ENCODE measurements at places on chromosomes 1 and 21. TPM values are rescaled to one million over a fixed set of nuclear protein-coding genes. Genes with fewer than 3 reads are reported as not detected.

DNA sequence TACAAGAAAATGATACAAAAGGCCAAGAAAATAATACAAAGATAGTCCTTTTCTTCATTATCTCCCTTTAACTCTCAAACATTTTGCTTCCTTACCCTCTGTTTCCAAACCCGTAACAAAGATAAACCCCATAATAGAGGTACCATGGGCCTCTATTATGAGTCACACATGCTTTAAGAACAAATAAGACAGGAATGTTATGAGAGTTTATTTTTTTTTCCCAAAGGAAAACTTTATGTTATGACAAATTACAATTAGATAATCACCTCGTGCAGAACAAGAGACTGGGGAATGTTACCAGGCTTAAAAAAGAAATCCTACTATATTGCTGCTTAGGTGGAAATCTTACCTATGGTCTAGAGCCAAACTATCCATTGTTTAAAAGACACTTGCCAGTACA, 272.0 kb downstream of the BRINP3 start:
- DNase-seq: no peak

DNA sequence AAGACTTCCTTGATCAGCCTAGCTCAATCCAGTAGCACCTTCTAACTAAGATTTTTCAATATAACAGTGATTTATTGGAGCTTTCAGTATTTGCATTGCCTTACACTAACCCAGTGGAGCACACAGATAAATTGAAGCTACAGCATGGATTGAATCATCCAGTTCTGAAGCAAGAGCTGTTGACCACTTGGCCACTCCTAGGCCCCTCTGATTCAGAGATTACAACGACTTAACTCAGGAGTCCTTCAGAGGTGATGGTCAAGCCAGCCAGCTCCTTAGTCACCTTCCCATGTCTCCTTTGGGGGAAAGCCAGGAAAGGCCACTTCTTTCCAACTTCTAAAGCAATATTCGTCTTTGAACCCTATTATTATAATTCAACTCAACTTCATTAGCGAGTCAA, 151.8 kb downstream of the TENT5C start:
- DNase-seq: no peak

GRCh38 chr1:222099746-222100145, 357.9 kb upstream of the DUSP10 start:
- no peak for DNase-seq

- no peak for DNase-seq
These were observed 74.9 kb downstream of the JAK1 start for GRCh38 chr1:64891448-64891825.

- DNase-seq: no peak
These were observed 4.7 kb upstream of the CAPZB start for GRCh38 chr1:19489996-19490395.

GRCh38 chr1:59738152-59738551, 76.6 kb upstream of the HOOK1 start:
- DNase-seq: no peak

- DNase-seq: peak; percentile 90
These were observed 6.6 kb downstream of the SDC3 start for GRCh38 chr1:30901798-30902581.

DNA sequence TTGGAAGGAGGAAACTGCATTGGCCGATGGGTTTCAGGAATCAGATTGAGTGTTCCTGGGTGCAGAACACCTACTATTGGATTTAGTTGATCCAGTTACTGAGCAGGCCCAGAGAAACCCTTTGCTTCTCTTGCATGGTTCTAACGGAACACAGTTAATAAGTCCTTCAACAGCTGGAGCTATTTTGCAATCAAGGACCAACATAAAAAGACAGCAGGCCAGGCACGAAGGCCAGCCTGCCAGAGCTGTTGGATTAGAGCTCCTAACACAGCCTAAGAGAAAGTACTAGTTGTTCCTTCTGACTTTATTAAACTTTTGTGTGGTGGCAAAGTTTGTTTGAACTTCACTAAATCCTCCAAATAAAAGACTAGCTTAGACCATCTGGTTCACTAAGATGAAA, 148.0 kb upstream of the LMO4 start:
- DNase-seq: peak; percentile 76

- peak; percentile 76 for DNase-seq
These were observed 53.8 kb downstream of the STUM start for GRCh38 chr1:226602186-226603021.

GRCh38 chr1:246576709-246577032, 10.4 kb downstream of the CNST start:
- no peak for DNase-seq

DNA sequence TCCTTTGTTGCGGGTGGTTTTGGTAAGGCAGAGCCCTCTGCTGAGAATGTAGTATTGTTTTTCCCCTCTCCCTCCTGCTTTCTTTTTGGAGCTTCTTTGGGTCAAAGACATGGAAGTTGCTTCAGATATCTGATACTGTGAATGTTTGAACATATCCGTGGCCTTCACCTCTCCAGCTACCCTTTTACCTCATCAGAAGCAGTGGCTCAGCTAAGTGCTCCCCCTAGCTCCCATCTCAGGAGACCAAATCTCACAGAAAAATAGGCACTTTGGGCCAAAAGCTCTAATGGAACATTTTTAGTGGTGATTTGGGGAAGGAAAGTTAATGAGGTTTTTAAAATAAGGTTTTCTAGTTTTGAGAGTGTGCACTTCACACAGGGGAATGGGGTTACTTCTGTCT, 6.3 kb downstream of the TMEM200B start:
- DNase-seq: no peak

- DNase-seq: peak; percentile 86
These were observed 37.0 kb downstream of the DMAP1 start for GRCh38 chr1:44250068-44250781.

RPTN gene
- total RNA-seq: not detected

LEPR gene
- 27.3 TPM for total RNA-seq

OLFML2B gene
- 7.9 TPM for total RNA-seq

SPRR2D gene
- not detected for total RNA-seq

RIPK4 gene
- total RNA-seq: 0.94 TPM

PRAMEF7 gene
- total RNA-seq: not detected

FAM163A gene
- not detected for total RNA-seq

FCER1G gene
- total RNA-seq: 23.3 TPM

All from right cardiac atrium (tissue), 5 donors.